HAP-1 (cell line): ENCODE measurements at places on chromosomes 5 and 9.

DNA sequence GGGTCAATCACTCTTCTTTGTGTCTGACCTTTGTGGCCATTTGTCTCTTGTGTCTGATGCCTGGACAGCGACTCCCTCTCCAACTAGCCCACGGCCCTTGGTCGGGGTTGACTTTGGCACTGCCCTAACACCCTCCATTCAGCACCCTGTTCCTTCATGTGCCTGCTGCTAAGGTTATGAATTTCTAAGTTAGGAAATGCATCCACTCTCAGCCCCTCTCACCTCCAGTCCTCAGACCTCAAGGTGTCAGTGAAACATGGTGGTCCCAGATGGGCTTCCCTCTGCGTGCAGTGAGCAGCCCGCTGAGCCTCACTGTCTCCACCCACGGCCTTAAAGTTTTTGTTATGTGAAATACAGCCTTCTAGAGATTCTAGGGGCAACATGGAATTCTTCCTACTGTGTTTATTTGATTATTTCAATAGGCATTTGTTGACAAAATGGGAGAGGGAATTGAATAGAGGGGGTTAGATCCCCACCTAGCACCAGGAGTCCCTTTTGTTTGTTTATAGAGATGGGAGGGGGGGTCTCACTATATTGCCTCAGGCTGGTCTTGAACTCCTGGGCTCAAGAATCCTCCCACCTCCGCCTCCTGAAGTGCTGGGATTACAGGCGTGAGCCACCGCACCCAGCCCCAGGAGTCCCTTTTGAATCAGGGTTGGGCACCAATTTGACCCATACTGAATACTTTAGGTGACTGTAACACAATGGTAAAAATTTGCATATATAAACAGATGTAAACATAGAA, 1.6 kb upstream of the GLIPR2 start:
- DNase-seq, result peak; percentile 60

DNA sequence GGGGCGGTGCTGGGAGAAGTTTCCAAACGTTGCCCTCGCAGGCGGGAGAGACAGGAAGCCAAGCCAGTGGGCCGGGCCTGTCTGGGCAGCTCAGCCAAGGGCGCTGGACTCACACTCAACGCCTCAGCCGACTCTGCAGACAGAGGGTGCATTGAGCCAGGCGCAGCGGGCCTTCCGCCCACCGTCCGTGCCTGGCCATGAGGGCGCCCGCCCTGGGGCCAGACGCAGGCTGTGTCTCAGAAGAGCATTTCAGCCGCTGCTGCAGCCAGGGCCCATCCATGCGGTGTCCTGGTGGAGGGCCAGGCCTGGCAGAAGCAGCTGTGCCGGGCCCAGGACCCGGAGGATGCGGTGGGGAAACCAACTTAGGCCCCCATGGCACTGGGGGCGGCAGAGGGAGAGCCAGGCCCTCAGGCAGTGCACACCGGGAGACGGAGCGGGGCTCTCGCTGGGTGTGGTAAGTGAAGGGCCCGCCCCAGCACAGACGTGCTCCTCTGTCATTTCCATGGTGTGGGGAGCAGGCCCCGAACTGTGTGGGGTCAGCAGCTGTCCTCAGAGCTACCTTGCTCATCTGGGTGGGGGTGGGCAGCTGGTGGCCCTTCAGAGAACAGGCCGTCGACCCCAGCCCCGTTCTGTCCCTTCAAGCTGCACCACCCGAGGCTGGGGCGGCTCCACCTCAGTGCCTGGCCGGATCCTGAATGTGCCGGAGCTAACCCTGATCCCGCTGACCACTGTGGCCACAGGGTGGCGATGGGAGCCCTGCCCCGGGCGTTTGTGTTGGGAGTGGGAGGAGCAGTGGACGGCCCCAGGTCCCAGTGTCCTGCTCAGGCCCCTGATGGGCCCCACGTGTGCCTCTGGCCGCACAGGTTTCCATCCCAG, 18.0 kb downstream of the DNLZ start:
- DNase-seq, result no peak

DNA sequence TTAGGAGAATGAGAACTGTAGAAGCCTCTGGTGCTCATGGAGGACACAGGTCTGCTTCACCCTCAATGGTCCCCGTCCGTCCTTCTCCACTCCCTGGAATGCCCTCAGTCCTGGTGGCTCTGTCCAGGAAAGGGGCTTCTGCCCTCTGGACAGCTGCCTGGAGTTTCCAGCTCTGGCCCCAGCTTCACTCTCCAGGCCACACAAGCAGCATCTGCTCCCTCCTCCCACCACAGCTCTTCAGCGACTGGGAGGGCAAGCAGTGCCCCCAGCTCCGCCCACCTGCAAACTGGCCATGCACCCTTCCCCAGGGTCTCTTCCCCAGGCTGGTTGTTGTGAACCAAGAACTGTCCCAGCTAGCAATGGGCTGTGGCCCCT, 4.7 kb downstream of the SARDH start:
- no peak for DNase-seq

DNA sequence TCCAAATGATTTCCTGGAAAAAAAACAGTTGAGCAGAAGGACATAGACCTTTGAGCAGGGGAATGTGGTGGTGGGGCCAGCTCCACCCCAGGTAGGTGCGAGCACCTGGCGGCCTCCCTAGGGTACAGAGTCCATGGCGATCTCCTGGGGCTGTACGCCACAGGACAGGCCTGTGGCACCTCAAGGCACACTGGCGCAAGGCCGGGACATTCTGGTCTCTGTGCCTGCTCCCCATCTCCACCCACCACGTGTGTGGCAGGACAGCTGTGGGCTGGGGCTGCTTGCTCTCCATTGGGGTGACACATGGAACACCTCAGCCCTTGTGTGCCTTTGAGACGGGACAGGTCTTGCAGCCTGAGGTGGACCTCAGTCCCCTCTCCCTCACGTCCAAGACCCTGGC, 25.2 kb downstream of the WNK2 start:
- DNase-seq, result no peak

DNA sequence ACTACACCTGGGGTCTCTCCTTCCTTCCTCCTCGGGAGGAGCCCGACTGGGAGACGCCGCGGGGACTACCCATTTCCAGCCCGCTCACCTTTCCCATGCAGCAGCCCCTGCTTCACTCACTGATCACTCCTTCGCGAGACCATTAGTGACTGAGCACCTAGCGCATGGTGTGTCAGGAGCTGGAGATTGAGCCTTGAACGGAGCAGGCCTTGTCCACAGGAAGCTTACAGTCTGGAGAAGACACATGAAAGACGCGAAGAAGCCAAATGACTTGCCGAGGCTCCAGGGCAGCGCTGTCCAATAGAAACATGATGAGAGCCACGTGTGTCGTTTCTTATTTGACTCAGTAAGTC, 283 bp upstream of the CFAP90 start:
- DNase-seq, result no peak

DNA sequence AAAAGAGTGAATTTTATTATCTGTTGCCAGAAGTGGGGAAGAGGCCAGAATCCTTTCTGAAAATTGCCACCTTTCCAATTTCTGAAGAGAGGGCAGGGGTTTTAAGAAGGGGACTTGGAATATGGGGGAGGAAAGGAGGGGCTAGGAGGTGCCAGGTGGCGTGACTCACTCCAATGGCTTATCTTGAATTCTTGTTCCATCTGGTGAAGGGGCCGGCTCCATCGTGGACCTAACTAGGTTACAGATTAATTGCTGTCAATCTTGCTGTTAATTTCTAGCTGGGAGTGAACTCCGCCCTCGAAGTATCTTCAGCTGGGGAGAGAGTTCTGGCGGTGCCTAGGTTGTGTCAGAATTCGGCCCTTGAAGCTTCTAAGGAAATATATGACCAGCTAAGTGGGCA, 138.7 kb downstream of the YTHDC2 start:
- no peak for DNase-seq

GRCh38 chr5:56069652-56070226, 75.0 kb upstream of the IL6ST start:
- DNase-seq, result no peak

- DNase-seq, result no peak
Measured at GRCh38 chr5:56588131-56588487, 227.2 kb upstream of the MAP3K1 start.

DNA sequence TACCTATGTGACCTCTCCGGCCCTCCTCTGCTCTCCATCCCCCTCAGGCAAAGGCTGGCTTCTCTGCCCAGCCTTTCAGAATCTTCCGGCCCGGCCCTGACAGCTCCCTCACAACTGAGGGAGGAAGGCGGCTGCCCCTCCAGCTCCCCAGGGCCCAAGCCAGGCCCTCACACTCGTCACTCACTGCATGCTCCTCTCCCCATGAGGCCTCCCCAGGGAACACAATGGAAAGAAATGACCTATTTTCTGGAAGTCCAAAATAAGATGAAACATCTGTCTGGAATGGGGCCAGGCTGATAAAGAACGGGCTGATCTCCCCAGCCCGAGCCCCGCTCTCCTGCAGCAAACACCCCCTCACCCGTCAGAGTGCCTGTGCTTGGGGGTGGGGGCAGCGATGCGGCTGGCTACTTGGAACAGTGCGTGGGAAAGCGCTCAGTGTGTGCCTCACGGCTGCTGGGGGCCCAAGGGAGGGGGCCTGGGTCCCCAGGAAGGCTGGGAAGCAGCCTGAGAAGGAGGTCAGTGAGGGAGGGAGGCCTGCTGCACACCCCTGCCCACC, 11.3 kb downstream of the PDGFRB start:
- DNase-seq, result no peak

- DNase-seq, result no peak
Measured at GRCh38 chr9:93600504-93600903, 24.1 kb downstream of the PHF2 start.

DNA sequence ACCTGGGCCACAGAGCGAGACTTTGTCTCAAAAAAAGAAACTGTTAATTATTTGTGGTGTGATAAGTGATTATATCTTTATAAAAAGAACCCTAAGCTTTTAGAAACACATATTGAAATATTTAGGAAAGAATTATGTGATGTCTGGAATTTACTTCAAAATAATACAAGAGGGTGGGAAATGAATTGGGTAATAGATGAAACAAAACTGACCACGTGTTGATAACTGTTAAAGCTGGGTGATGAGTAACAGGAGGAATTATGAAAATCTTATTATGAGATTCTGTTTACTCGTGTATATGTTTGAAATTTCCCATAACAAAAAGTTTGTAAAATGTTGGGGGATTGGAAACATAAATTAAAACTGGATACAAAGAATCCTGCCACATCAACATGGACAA, 33.0 kb upstream of the PPP2CA start:
- no peak for DNase-seq

DNA sequence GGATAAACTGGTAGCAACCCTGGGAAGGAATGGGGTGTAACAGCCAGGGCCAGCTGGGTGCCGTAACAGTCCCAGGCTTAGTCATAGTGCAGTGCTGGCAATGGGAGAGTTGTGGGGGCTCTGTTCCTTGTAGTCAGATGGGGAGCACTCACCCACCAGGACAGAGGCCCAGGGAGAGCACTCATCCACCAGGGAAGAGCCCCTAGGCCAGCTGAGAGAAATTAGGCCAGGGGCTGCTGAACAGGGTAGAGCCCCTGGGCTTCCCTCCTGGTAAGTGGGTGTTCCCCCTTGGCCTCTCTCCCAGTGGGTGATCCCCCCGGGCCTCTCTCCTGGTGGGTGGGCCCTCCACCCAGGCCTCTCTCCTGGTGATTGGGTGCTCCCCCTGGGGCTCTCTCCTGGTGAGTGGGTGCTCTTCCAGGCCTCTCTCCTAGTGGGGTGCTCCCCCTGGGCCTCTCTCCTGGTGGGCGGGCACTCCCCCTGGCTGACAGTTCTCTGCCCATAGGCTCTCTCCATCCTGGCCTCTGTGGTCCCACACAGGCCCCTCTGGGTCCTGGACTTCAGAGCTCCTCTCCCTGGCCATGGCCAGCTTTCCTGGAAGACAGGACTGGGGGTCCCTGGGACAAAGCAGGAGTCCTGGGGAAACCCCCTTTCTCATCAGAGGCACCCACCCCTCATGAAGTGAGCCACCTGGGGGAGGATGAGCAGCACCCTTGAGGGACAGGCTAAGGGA, 13.4 kb downstream of the FGD3 start:
- no peak for DNase-seq

- peak; percentile 47 for DNase-seq
Measured at GRCh38 chr9:78238046-78239038, 2.5 kb downstream of the CEP78 start.

DNA sequence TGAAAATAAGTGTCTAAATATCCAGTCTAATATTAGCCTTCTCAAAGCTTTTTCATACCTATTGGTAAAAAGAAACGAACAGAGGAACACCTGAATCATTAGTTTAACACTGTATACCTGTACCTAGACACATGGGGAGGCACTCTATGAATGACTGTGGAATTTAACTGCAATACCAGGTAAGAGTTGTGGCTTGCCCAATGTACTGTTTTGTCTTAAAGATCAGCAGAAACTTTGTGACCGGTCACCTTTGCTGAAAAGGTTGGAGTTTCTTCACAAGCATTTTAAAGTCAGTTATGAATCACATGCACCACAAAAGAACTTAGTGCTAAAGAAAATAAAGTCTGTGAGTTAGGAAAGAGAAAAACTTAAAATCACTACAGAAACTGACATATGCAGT, 2.4 kb downstream of the PGGT1B start:
- no peak for DNase-seq

- no peak for DNase-seq
Measured at GRCh38 chr9:38334234-38334633, 58.3 kb upstream of the ALDH1B1 start.

DNA sequence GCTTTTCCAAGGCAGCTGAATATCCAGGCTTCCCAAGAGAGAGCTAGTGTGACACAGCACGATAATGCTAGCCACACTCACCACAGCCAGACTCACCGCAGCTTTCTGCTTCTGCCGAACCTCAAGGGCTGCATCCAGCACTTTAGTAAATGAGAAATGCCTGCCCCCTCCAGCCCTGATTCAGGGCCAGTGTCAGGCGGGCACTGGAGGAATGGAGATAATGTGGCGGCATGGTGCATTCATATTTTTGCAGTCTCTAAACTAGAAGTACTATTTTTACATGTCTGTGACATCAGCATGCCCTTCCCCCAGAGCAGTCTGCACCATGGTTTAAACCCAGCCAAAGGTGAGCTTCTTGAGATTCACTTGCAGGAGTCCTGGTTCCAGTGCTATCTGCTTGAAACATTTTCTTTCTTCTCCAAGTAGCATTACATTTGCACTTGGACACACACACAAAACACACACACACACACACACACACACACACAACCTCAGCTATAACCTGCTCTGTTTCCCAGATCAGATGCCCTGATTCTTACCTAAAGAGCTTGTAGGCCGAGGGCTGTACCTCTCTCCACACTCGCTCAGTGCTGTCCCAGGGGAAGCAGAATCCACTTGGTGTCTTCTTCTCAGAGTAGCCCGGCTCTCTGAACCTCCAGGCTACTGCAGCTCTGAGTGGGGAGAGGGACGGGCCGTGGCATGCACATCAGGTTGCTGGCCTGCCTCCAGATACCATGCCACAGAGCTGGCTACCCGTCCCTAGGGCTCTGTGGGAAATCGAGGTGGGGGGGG, at the start of gene FGF1:
Gene FGF1 (minus strand): TSS at position 673 of the 792 bp plus-strand sequence. CDS start 71,963 bp downstream, outside the sequence.
- no peak for DNase-seq

- no peak for DNase-seq
Measured at GRCh38 chr5:80372780-80373179, 35.1 kb upstream of the ZFYVE16 start.

GRCh38 chr5:31232273-31232888, 38.9 kb downstream of the CDH6 start:
- DNase-seq, result peak; percentile 80

- no peak for DNase-seq
Measured at GRCh38 chr9:16325966-16326365, 544.5 kb downstream of the BNC2 start.
